ENCODE measurements at places on chromosomes 7 and 10.

- DNase-seq: no peak
Measured at GRCh38 chr7:134021836-134022235, 105.3 kb upstream of the LRGUK start.

- no peak for DNase-seq
Measured at GRCh38 chr10:2978111-2978510, 89.2 kb upstream of the PFKP start.

GRCh38 chr7:140873434-140873833 lies 51.3 kb downstream of the BRAF start:
- DNase-seq: no peak

DNA sequence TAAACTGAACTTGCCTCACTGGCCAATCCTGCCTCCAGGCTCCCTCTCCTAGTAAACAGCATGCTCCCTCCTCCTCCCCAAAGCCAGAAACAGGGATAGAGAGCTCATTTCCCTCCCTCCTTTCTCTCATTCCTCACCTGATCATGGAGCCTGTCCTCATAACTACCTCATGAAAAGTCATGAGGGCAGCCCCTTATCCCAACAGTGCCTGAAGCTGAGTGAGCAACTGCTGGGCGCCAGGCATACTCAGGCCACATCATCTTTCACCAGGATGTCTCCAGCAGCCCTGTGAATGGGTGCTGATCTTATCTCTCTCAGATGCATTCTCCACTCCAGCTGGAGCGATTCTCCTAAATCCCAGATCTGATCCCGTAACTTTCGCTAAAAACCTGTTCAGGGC lies 307.2 kb downstream of the PRPF18 start:
- no peak for DNase-seq

- peak; percentile 36 for DNase-seq
Measured at GRCh38 chr7:158973440-158973839, 117.1 kb downstream of the DYNC2I1 start.

DNA sequence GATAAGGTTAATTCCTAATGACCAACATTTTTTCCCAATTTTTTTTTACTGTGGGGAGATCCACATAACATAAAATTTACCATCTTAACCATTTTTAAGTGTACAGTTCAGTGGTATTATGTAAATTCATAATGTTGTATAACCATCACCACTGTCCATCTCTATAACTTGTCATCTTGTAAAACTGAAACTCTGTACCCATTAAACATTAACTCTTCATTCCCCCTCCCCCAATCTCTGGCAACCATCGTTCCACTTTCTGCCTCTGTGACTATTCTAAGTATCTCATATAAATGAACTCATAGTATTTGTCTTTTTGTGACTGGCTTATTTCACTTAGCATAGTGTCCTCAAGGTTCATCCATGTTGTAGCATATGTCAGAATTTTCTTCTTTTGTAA lies 46.0 kb upstream of the HPS1 start:
- DNase-seq: no peak

DNA sequence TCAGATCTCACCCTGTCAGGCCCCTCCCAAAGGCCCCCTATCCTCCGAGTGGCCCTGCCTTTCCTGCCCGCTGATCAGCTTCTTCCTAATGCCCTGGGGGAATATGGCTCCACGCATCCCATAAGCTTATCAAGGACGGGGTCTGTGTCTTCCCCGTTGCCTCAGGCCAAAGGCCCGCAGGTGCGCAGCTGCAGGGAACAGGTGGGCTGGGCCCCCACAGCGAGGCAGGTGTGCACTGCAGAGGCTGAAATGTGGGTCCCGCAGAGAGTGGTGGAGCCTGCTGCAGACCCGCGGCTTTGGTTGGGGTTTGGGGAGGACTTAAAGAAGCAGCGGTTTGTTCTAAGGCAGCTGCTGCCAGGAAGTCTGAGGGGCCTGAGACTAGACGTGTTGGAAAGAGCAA lies 220.8 kb upstream of the TCERG1L start:
- DNase-seq: no peak

GRCh38 chr10:57664815-57665214 lies 602.9 kb downstream of the IPMK start:
- no peak for DNase-seq

DNA sequence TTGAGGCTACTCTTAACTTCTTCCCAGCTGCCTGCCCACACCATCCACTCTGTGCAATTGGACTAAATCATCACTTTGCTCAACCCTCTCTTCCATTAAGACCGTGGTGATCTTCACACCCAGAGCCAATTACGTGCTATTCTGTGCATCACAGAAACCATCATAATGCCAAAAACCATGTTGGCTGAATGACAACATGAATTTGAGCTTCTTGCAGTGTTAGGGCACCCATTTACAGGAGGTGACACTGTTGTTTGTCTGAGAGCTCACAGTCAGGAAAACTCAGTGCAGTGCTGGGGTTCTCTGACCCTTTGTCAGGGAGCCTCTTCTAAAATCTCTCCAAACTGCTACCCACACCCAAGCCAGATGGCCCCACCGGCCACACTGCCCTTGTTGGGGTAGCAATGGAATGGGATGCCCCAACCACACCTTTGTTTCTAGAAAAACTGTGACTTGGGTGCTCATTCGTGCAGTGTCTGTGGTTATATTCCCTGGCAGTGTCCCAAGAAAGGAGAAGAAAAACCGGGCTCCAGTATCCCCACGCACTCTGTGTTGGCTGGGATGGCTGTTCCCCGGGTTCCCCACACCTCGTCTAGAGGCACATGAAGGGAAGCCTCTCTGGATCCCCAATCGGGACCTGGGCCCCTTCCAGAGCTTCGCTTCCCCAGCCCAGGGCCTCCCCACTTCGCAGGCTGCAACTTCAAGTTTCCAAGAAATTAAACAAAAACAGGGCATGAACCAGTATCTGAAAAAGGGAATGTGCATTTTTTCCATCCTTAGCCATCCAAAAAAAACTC lies 2.0 kb upstream of the TNS3 start:
- DNase-seq: no peak

DNA sequence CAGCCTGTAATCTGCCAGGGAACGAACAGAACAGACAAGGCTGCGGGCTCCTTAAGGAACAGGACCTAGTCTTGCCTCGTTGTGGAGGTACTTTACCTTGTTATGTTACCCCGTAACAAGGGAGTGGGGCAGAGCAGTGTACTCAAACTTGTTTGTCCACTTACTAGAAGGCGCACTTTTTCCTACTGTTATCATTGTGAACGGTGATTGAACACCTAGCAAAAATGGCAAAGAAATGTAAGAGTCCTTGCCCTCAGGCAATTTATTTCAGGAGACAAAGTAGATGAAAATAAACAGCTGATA lies 620 bp upstream of the IMPDH1 start:
- no peak for DNase-seq

- no peak for DNase-seq
Measured at GRCh38 chr7:105996860-105997737, 34.0 kb downstream of the CDHR3 start.

DNA sequence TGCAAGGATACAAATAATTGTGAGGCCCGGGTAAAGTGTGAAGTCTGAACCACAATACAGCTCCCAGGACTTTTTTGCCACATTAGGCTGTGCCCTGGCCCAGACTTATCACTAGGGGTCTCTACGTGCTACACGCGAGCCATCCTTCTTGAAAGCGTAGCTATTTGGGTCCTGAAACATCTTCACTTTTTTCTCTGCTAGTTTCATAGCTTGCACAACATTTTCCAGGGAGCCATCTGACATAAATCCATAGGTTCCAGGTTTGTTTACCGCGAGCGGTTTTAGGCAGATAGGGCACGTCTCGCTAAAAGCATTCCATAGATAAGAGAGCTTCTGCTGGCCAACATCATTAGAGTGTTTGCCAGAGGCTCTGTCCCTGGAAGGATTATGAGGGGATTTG lies 226.5 kb downstream of the RPS24 start:
- DNase-seq: no peak

DNA sequence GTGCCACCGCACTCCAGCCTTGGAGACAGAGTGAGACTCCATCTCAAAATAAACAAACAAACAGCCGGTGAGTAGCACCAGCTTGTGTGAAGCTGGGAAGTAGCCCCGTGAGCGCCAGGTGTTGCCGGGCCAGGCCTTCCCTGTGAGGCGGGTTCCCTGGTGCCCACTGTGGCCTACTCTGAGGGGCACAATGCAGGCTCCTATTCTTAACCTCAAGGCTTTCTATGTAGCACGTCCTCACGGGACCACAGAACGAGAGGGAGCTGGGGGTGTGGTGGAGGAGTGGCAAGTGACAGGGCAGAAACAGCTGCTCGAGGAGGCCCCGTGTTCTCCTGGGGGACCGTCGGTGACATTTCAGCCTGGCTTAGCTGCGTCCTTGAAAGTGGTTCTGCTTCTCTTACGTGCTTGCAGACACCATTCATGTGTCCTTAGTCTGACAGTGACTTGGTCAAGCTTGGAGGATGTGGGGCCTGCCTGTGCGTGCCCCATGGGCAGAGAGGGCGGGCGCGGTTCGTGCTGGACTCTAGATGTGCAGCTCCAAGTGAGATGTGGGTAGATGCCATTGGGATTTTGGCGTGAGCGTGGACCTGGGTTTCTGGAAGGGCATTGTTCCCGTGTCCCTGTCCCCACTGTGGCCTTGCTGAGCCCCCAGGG lies 116.6 kb downstream of the NKX6-2 start:
- DNase-seq: no peak

DNA sequence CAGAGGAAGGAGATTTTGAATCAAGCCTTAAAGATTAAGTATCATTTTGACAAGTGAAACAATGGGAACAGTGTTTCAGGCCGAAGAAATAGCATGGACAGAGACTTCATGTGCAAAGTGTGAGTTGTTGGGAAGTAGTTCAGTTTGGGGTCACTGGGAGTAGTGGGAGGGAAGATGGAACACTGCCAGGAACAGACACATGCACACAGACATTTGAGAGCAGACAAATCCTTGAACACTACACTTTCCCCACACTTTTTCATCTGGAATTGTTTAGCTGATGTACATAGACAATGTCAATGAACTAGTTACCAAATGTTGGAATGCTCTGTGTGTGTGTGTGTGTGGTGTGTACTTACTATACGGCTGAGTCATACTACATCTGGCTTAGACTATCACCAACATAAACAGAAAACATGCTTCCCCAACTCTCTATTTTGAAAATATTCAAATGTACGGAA lies 52.4 kb upstream of the LRRC17 start:
- no peak for DNase-seq

- DNase-seq: no peak
Measured at GRCh38 chr7:43148161-43148731, 35.8 kb downstream of the HECW1 start.

- DNase-seq: no peak
Measured at GRCh38 chr10:97684866-97685394, 2.1 kb downstream of the AVPI1 start.

- no peak for DNase-seq
Measured at GRCh38 chr10:8144496-8144895, 90.0 kb downstream of the GATA3 start.

DNA sequence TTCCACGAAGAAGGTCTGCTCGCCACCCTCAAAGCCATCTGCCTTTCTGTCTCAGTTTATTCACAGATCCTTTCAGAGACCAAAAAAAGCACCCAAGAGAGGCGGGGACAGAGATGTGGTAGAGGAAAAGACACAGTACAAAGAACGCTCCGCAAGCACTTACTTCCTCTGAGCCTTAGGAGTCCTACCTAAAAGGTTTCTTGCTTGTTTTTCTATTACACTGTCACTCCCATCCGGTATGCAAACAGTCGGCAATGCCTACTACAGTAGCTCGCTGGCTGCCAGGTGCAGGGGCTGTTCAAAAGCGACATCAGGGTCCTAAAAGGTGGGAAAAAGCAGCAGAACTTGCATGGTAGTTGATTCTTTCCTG lies 816 bp downstream of the TECPR1 start:
- no peak for DNase-seq

DNA sequence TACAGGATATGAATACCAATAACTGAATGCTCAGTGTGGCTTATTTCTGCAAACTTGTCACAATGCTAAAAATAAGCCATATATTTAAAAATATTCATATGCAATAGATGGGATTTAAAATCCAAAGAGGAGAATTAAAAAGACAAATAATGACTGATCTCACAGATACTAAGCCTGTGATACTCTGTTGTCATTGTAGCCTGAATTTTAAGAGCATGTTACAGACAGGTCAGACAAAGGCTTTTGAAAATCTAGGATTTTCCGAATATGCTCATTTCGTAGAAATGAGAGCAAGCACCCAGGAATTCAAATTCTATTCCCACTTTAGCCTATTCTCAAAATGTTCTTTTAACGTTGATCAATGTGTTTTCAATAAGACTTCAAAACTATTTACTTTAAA lies 269.7 kb downstream of the PCDH15 start:
- no peak for DNase-seq

- no peak for DNase-seq
Measured at GRCh38 chr10:15202639-15203038, 34.1 kb upstream of the NMT2 start.

- no peak for DNase-seq
Measured at GRCh38 chr10:8246548-8246947, 192.1 kb downstream of the GATA3 start.

- no peak for DNase-seq
Measured at GRCh38 chr7:140312141-140312846, 86.0 kb downstream of the SLC37A3 start.

DNA sequence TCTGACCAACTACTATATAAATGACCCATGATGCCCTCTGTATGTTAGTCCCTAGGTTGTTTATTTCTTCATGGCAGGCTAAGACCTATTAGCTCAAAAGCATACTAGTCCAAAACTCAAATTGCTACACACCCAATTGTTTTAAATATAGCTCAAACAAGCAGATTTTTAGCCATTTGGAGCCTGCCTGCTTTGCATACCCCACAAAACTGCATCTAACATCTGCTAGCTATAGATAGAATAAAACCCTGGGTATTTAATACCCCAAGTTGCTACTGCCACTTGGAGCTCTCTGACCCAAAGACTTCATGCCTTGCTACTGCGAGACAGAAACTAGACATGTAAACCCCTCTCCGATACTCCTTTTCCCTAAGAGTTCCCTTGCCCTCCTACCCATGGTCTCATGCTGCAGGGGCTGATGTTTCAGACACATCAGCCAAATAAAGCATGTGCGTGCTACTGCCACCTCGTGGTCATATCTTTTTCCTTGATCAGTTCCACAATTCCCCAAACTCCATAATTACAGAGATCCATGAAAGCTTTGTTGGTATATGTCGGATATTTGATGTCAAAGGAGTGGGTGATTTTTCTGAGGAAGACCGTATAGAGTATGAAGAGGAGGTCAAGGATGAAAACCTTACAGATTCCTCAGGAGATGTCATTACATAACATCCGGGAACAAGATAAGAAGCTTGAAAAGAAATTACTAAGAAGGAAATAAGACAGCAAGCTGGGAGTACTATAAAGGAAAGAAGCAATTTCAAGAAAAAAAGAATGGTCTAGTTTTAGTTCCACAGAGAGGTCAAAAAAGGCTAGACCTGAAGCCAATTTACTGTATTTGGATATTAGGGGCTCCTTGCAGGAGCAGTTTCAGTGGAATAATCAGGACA lies 386.6 kb downstream of the SH2D4B start:
- DNase-seq: no peak

- no peak for DNase-seq
Measured at GRCh38 chr7:66643395-66643794, 14.7 kb downstream of the KCTD7 start.

DNA sequence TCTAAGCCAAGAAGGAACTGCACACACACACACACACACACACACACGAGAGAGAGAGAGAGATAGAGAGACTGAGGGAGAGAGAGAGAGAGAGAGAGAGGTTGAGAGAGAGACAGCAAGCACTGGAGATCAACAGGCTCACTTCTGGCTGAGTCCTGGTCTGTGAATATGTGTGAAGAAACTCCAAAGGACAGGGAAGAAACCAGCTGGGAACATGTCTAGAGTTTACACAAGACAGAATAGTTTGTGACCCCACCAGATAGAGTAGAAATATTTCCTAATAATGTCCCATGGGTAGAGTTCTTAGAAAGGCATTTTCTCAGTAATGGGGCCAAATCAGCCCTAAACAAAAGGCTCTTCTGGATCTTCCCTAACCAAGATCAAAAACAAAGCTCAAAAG lies 155.5 kb upstream of the IGFBP3 start:
- DNase-seq: no peak

Measured in stimulated activated CD4-positive, alpha-beta T cell treated with anti-CD3 and anti-CD28 coated beads, TNF-alpha, amount 100 ng/mL, for 4 hours (primary cell).